ENCODE measurements at places on chromosomes 6 and 20.

- no peak for DNase-seq
These were observed 1.8 kb downstream of the GRIK2 start for GRCh38 chr6:101395345-101395744.

DNA sequence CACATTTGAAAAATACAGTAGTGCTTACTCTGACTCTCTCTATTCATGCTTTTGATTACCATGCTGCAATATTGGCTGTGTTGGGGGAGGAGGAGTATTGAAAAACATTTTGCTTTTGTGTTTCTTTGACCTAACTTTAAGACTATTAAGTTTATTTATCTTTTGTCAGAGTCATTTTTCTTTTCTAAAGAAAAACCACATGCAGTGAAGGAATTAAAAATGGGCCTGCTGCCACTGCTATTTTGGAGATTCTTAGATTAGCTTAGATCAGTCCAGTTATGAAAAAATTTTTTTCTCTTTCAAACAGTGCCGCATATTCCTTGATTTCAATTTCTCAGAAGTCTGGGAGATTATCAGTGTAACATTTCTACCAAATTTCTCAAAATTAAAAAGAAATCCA, 36.1 kb downstream of the BCKDHB start:
- DNase-seq: no peak

DNA sequence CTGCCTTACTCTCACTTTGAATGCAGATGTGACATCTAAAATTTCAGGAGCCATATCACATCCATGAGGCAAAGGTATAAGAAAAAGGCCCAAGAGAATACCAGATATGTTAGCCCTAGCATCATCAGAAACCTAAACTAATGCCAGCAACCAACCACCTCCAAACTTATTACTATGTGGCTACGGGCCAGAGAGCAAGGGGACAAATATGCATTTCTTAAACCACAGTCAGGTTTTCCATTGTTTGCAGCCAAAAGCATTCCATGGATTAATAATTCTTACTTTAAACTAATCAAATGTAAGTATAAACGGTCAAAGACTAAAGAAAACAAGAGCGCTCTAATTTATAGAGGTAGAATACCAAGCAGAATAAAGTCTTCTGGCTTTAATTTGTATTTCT, 84.7 kb downstream of the TASP1 start:
- no peak for DNase-seq

DNA sequence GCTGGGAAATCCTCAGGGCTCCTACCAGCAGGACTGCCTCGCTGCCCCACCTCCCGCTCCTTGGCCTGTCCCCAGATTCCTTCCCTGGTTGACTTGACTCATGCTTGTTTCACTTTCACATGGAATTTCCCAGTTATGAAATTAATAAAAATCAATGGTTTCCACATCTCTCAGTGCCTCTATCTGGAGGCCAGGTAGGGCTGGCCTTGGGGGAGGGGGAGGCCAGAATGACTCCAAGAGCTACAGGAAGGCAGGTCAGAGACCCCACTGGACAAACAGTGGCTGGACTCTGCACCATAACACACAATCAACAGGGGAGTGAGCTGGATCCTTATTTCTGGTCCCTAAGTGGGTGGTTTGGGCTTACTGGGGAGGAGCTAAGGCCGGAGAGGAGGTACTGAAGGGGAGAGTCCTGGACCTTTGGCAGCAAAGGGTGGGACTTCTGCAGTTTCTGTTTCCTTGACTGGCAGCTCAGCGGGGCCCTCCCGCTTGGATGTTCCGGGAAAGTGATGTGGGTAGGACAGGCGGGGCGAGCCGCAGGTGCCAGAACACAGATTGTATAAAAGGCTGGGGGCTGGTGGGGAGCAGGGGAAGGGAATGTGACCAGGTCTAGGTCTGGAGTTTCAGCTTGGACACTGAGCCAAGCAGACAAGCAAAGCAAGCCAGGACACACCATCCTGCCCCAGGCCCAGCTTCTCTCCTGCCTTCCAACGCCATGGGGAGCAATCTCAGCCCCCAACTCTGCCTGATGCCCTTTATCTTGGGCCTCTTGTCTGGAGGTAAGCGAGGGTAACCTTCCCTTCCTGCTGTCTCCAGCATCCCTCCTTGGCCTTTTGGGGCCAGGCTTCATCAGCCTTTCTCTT, at the start of gene CFB:
Gene CFB, plus strand, starts transcription at position 589 of the 863 bp plus-strand sequence. Its CDS starts 127 bp downstream, at position 716.
- DNase-seq: no peak

DNA sequence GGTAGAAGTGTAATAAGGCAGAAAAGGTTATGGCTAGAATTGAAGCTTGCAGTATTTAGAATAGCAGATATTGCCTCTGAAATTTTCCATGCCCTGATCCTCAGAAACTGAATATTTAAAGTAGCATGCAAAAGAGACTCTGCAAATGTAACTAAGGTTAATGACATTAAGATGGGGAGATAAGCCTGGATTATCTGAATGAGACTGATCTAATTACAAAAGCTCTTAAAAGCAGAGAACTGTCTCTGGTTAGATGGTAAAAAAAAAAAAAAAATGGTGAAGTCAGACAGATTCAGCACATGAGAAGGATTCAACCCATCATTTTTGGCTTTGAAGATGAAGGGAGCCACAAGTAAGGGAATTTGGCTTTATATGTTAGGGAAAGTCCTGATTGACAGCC, 503.7 kb upstream of the IRAK1BP1 start:
- DNase-seq: no peak

DNA sequence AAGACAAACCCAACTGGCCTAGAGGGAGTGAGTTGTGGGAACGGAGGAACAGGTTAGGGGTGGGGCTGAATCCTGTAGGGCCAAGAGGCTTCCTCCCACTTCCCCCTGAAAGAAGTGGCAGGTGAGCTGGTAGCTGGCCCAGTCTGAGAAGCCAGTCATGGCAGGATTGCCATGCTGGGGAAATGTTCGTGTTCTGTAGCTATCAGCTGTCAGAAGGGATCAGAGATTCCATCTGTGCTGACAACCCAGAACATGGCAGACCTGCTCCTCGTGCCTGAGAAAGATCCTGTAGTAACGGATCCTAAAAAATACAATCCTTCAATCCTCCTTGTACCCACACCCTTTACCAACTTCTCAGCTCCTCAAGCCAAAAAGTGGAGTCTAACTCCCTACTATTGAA, 43.0 kb downstream of the BANF2 start:
- no peak for DNase-seq

GRCh38 chr6:161023316-161023715, 31.7 kb downstream of the MAP3K4 start:
- DNase-seq: no peak

- DNase-seq: no peak
These were observed 199.7 kb downstream of the BCAS1 start for GRCh38 chr20:53870426-53871315.

GRCh38 chr6:37260444-37260843, 2.5 kb upstream of the TMEM217 start:
- DNase-seq: no peak

DNA sequence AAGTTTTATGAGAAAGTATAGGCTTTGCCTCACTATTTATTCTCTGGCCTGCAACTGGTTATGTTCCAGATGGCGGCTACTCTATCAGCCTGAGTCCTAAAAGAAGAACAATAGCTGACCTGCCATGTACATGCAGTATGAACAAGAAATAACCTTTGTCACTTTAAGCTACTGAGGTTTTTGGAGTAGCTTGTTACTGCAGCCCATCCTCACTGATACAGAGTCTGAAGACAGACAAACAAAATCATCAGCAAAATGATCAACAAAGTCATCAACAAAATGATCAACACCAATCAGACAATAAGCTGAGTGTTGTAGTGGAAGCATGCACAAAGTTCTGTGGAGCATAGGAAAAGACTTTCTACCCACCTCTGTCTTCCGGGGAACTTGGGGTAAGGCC, 82.5 kb downstream of the PLCG1 start:
- no peak for DNase-seq

GRCh38 chr6:150788089-150788488, 77.4 kb upstream of the MTHFD1L start:
- no peak for DNase-seq

DNA sequence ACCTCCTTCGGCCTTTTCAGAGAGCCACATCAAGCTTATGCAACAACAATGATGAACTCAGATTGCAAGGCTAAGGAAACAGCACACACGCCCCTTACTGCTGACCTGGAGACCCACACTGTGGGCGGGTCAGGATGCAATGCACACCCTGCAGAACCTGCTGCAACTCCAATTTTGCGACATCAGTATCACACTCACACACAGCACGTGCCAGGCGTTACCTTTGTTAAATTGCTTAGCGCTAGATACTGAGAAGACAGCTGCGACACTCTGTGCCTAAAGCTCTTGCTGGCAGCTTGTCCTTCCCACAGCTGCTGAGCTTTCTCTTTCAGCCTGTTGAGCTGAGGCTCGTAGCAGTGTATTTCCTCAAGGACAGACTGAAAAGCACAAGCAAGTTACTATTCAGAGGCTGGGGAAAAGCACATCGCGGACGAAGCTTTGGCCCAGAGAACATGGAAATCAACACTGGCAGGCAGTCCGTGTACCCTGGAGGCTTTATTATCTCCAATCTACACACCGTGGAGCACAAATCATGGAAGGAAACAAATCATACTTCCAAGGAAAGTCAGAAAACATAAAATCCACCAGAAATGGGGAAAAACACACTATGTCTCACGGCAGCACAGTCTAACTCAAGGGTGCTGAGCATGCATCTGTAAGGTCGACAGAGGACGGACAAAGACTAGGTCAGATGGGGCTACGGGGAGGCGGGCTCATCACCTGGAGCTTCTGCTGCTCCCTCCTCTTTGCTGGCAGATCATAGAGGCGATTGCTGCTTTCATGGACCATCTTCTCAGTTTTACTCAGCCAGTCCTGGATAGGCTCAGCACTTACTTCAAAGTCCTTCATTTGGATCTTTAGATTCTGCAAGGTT, 268.2 kb downstream of the SYNE1 start:
- no peak for DNase-seq

DNA sequence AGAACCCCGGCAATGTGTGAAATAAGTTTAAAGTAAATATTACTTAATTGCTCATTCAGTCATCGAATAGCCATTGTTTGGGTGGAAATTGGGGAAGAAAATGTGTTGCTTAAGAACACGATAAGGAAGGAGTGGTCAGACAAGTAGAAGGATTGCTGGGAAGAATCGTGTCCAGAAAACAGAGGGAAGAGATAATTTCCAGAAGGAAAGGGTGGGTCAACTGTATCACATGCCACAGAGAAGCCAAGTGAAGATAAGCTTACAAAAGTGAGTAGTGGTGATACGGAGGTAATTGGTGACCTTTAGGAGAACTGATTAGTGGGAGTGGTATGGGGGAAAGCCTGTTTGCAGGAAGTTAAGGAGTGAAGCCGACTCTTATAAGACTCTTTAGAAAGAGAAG, 306.2 kb downstream of the SOX4 start:
- no peak for DNase-seq

DNA sequence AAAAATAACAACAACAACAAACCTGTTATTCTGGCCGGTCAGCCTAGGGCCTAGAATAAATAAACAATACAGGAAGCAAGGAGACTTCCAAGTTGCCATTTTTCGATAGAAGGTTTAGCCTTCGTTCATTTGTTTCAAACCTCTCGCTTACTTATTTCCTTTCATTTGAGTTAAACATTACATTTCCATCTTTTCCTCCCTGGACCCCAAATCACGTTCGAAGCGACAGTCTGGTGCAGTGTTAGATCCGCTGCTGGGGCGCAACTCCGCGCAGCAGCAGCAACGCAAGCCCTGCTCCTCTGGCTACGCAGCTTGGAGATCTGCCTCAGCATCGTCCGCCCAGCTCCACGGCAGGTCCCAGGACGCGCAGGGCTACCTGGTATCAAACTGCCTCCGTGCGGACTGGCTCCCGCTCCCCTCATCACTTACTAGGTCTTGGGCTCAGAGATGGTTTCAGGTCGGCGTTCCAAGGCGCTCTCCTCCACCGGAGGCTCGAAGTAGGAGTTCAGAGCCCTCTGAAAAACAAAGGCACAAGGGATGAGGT, 530 bp downstream of the TDP2 start:
- peak; percentile 47 for DNase-seq

GRCh38 chr20:48668451-48668946, 159.3 kb downstream of the PREX1 start:
- DNase-seq: no peak

DNA sequence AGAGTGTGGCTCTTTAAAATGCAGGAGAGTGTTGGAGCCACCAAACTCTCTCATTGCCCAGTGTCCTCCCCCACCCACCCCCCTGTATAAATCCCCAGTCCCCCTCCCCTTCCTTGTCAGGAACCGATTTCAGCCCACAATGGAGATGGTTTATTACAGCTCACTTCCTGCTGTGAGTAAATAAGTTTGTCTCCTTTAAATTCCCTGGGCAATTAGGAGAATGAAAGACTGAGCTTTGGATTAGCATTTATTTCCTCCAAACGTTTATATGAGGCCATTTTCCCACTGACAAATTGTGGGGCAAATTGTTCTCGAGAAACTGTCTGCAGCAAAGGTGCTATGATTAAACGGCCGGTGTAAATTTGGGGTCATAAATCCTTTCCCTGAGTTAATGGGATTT, 128.8 kb downstream of the DHX35 start:
- no peak for DNase-seq

GRCh38 chr6:159941286-159942113, 27.4 kb upstream of the IGF2R start:
- no peak for DNase-seq

GRCh38 chr6:39901116-39901655, 33.1 kb downstream of the MOCS1 start:
- no peak for DNase-seq

Measured in HL-60 (cell line).